Stimulated activated CD8-positive, alpha-beta memory T cell treated with anti-CD3 and anti-CD28 coated beads, Interleukin-7, amount 100 ng/mL, for 48 hours (primary cell): ENCODE measurements at places on chromosomes 11 and 22.

GRCh38 chr11:44366741-44367140 is 56.8 kb upstream of the ALX4 start:
- no peak for DNase-seq

GRCh38 chr11:1827095-1827813 is 7.5 kb upstream of the SYT8 start:
- DNase-seq: no peak

GRCh38 chr11:72349616-72350218 is 84.6 kb downstream of the CLPB start:
- no peak for DNase-seq

DNA sequence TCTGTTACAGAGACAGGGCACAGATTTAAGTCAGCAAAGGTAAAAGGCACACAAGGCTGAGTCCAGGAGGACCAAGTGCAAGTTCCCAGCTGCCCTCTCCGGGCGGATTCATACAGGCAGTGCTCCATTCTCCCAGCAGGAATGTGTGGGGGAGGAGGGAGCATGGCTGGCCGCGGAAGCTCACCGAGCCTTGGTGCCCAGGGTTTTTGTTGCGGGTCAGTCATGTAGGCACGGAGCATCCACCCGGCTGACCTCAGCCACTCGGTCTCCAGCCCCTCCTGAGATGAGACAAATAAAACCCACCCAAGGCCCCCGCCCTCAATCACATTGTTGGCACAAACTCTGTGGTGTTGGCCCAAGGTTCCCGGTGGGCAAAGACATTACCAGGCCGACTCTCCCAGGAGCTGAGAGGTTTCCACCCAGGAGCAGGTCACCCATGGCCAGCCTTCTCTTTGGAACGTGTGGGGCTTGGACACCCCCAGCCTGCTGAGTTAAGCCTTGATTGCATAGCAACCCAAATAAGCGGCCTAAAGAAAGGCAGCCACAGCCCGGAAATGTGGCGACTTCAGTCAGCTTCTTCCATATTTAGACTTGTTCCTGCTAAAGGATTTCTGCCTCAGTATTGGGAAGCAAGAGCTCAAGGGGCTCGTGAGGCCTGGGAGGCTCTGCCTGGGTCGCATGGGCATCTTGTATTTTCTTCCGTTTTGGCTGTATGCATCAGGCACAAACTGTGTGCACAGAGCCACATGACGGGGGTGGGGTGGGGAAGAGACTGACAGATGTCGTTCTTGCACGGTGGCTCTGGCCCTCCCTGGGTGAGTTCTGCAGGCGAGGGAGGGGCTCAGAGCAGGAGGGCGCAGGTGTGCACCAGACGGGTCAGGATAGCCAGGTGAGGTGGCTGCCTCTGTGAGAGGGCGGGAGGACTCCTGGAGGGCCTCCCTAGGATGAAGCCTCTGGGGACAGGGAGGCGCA is 63.0 kb downstream of the ARHGAP8 start:
- DNase-seq: no peak

DNA sequence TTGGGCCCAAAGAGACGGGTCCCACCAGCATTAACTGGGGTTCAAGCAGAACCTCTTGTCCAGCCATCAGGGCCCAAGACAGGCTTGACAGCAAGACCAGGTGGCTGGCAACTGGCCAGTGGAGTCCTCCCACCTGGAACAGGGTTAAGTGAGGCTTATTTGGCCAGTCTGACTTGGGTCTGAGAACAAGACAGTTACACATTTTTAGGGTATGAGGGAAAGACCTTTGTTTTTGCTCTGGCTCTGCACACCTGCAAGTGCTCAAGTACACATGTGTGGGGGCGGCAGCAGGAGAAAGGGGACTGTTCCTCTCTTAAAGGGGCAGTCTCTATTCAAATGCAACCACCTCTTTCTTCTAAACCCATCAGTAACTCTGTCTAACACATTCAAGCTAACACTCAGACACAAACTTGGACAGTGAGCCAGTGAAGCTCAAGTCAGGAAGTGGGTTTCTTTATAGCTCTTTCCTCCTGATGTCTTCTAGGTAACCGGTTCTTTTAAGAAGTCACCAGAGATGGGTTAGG is 116.2 kb downstream of the ETS1 start:
- DNase-seq: no peak

DNA sequence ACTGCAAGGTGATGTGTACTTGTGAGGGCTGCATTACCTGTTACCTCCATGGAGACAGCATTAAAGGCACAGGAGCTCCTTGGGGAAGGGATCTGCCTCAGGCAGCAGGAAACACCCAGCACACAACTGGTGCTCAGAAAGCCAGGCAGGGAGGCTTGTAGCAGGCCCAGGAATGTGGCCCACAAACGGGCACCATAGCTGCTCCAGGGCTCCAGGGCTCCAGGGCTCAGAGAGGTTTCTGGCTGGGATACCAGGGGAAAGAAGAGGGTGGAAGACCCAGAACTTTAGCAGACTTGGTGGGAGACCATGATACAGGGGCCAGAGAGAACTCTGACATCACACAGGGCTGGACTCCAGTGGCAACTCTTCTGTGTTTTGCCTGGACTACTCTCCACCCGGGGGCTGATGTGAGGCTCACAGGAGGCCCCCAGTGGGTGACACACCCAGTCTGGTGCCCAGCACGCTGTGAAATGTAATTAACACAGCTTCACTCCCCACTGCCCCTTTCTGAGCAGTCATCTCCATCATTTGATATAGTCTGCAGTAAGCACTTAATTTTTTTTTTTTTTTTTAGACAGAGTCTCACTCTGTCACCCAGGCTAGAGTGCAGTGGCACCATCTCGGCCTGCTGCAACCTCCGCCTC is 14.7 kb upstream of the SULT4A1 start:
- no peak for DNase-seq

GRCh38 chr11:17443423-17443822 is 33.2 kb downstream of the ABCC8 start:
- DNase-seq: no peak

DNA sequence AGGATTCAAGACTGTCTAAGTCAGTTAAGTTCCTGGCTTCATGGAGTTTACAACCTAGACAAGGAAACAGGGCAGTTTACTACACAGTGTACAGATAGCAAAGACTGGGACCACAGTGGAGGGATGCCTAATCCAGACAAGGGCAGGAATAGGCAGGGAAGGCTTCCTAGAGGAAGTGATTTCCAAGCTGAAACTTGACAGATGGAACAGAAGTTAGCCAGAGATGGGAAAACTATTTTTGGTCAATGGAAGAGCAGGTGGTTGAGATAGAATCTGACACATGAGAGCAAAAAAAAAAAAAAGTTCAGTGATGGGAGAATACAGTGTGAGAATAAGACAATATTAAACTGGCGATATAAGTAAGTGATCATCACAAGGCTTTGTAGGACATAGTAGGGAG is 1.3 kb downstream of the COA4 start:
- DNase-seq: no peak

DNA sequence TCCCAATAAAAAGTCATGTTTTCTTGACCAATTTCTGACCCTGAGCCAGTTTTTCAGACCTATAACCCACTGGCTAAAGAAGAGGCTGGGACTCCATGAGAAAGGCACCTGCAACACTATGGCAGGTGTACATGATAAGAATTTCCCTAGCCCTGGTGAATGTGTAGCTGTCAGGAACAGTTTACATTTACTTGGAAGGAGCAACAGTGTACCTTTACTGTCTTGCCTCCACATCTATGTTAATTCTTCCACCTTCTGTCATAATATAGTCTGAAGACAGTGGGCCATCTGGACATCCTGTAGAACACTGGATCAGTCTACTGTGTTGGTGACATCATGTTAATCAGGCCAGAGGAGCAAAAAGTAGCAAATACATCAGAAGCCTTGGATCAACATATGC is 72.1 kb upstream of the CD82 start:
- no peak for DNase-seq

DNA sequence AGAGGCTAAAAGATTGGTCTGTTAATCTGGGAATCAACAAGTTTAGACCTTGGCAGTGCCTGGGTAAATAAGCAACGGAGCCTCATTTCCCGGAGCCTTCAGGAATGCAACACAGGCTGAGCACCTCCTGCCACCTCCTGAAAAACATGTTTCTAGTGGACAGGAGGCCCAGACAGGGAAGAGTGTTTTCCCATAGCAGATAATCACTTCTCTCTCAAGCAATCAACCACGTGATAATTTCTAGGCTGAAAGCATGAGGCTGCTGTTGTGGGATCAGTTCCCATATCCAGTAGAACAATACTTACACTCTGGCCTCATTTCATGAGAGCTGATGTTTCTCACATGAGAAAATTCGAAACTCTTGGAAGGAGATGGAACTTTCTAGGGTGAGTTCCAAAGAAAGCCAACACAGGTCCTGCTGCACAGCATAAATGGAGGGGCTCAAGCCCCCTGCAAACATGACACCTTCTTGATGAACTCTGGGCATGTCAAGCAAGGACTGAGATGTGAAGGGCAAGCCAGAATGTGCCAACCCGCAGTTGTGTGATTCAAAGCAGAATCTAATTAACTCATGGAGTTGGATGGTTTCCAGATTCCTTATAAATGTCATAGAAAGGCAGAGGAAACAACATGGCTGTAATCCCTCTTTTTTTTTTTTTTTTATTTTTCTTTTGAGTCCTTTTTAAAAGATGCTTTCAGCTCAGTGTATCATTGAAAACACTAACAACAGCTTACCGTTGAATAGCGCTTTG is 228.5 kb upstream of the SESN3 start:
- DNase-seq: no peak

DNA sequence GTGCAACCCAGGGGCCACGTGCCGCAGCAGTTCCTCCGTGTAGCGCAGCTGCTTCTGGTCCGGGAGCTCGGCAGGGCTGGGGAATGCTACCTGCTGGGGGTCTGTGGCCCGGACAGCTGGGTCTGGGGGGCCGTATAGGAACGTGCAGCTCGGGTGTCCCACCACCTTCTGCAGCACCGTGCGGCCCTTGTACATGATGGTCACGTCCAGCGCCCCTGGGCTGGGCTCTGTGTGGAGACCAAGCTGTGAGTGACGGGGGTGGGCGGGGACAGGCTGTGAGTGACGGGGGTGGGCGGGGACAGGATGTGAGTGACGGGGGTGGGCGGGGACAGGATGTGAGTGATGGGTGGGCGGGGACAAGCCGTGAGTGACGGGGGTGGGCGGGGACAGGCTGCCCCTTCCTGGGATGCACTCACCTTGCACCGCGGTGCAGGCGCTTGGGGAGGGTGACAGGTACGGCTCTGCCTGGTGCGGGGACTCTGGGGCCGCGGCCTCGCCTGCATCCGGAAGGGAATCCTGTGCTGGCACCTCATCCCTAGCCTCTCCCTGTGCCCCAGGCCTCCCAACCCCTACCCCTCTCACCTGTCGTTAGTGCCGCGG is 2.3 kb downstream of the IRF7 start:
- DNase-seq: peak; percentile 66

DNA sequence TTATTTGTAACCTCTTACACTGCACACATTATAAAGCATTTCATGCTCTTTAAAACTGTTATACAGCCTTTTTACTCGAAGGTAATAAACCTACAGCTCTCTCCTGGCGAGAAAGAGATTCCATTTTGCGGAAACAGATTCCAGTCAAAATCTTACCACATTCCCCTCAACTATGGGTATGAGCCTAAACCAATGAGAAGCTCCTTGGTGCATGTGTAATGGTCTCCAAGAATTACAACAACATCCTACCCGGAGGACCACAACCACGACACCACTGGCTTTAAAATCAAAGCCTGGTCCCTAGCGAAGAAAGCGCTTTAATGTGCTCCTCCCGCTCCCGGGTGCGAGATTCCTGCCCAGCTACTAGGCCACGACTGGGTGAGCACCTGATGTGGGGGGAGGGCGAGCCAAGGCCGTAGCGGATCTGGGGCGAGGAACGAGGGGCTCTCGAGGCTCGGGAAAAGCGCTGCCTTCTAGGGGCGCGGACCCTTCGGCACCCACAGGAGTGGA is 821 bp downstream of the CELF1 start:
- no peak for DNase-seq

DNA sequence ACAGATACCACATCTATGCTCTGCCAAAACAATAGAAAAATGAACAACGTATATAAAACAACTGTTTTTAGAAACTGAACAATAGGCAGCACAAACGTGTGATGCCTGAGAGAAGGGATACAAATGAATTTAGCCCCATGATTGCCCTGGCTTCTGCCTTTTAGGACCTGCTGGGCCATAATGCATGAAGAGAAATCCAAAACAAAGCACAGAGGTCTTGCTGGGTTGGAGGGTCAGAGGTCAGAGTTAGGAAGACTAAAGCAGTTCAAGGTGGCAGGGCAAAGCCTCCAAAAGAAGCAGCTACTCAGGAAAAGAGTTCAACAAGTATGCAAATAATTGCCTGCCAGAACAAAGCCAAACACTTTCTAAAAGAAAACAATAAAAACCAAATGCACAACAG is 138.5 kb downstream of the TTC28 start:
- DNase-seq: no peak

DNA sequence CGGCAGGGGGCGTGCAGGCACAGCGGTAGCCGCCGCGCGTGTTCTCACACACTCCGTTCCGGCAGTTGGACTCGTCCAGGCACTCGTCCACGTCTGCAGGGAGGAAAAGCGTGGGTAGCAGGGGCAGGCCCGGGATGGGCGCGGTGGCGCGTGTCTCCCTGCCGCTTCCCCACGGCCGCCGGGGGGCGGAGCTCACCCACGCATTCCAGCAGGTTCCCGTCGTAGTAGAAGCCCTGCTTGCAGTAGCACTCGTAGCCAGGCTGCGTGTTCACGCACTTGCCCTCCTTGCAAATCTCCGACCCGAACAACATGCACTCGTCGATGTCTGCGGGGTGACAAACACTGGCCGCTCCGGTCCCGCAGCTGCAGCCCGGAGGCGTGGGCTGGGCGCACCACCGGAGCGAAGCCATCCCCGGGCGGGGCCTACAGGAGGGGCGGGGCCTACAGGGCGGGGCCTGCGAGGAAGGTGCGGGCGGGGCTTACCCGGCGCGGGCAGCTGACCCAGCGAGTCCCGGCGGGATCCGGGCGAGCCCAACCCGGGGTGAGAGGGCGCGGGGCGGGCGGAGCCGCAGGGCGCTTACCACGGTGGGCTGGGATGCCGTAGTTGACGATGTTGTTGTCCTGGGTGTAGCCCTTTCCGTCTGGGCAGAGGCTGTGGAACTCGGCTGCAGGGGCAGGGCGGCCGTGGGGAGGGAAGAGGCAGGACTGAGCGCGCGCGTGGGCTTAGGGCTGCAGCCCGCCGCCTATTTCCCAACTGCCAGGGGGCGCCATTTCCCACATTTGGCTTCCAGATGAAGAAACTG is 15.6 kb downstream of the SCYL1 start:
- peak; percentile 71 for DNase-seq

DNA sequence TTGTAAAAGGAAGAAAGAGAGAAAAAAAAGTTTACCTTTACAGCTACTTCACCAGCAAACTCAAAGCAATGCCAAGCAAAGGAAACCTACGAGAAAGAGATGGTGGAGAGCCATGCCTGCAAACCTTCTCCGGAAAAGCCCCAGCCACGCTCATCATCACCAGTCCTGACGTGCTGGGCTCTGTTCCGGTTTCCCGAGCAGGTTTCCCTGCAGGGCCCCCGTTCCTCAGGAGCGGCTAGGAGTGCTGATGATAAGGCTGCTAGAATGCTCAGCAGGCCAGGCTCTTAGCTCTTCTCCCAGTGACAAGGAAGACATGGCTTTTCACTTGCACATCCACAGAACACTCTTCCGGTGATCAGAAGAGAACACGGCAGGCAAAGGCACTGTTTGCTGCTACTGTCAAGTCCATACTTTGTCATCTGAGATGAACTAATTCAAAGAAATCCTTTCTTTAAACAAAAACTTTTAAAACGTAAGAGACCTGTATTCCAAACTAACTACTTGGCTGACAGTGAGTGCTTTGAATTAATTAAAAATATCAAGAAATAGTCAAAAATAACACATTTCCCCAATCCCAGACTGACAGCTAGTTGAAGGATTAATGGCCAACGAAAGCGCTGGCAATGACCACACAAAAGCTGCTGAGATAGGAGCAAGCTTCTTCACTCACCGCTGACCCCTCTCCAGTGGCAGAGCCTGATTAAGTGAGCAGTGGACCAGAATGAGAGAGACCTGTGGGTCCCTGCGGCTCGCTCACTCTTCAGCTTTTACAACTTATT is 35.8 kb downstream of the DUSP8 start:
- no peak for DNase-seq
